GM04503 (cell line): ENCODE measurements at places on chromosomes 12 and 14.
A peak's percentile ranks its signal among the peaks of the same experiment; 100 is the strongest.

DNA sequence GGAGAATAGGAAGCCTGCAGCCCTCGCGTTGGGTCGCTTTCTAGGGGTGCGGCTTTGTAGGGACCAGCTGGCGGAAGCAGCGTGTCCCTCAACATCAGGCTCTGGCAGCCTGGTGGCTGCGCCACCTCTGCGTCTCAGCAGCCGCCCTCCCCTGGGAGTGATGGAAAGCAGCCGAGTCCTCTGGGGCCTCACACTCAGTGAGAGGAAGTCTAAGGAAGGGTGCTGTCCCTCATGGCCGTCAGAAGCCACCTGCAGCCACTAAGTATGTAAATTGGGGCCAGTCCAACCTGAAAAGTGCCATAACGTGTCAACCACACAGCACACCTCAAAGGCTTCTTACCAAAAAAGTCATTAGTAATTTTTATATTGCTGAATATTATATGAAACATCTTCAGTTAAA, 80.3 kb downstream of the WDR20 start:
- DNase-seq = no peak

- peak; percentile 84 for DNase-seq
Measured at GRCh38 chr14:74655599-74656395, 43.8 kb upstream of the LTBP2 start.

DNA sequence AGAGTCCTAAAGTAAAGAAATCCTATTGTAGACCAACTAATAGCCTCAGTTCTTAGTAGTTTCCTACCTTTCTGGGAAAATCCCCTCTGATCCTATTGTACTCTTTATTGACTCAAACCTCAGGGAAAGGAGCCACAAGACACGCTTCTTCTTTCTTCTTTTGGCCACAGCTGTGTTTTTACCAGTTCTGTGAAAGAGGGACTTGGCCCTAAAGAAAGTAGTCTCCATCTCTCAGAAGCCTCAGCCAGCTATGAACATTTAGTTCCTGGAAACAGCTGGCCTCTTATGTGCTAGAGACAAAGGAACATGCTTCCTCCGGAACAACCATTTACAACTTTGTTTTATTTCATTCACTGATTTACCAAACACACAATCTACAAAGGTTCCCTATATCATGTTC, 66.1 kb upstream of the ARID2 start:
- no peak for DNase-seq

DNA sequence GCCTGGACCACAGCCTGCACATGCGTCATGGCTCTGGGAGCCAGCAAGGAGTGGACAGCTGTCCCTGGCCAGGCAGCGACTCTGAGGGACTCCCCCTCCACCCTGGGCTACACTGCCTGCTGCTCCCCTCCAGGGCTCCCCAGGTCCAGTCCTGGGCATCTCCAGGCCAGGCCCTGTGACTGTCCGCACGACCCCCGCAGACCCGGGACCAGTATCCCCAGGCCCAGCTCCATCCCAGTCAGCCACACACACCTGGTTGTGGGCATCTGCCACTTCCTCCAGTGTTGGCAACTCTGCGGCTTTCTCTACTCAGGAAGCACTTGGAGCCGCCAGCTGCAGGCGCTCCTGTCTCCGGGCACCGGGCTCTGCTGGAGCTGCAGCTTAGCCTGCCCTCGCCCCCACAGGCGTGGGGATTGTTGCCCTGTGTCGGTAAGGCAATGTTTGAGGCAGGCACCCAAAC, 2.4 kb downstream of the ULK1 start:
- DNase-seq = no peak

- peak; percentile 54 for DNase-seq
Measured at GRCh38 chr12:46522071-46522470, 149.5 kb upstream of the SLC38A2 start.
